Hypothalamus (tissue), 51 donors: ENCODE measurements at places on chromosomes 16 and 17.
A peak's percentile ranks its signal among the peaks of the same experiment; 100 is the strongest.

- no peak for DNase-seq
Measured at GRCh38 chr16:72427783-72428331, 255.9 kb upstream of the PMFBP1 start.

DNA sequence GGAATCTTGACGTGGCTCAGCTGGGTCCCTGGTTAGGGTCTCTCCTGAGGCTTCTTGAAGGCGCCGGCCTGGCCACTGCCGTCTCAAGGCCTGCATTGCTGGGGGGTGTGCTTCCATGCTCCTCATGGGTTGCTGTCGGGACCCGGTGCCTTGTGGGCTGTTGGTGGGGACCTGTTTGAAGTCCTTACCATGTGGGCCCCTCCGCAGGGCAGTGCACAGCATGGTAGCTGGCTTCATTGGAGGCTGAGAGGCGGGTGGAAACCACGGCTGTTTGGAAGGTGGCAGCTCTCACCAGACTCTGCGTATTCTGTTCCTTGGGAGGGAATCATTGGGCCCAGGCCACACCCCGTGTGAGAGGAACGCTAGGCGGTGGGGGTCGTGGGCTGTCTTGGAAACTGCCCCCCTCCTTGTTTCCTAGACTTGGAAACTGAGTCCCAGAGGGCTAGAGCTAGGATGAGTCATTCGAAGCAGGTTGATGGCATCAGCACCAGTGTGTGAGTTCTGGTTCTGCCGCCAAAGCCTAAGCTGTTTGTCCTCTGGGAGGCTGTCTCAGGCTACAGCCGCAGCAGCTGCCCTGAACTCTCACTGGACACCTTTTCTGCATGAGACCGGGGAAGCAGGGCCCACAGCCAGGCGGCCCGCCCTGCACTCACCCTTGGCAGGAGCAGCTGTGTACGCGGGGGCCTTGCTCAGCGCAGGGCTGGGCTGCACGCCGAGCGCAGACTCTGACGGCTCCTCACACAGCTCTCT lies 35.2 kb downstream of the ZNF750 start:
- DNase-seq: peak; percentile 29

GRCh38 chr16:996681-997080 lies 15.1 kb downstream of the SOX8 start:
- no peak for DNase-seq

DNA sequence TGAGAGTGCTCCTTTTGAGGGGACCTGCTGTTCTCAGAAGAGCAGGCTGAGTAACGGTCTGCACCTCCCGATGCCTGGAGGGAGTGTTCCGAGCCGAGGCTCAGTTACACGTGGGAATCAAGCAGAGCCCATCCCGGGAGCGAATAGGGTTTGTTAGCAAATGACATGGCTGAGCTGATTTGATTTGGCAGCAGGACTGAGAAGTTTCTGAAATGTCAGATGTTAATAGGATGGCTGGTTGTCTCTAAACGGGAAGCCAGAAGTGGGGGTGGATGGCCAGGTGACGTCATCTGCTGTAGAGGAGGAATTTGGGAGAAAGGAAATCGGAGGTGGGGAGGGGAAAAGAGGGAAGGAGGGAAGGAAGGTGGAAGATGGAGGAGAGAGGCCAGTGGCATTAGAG lies 128.0 kb downstream of the RAP1GAP2 start:
- DNase-seq: no peak

GRCh38 chr16:67941469-67942199 lies 2.3 kb downstream of the LCAT start:
- no peak for DNase-seq

DNA sequence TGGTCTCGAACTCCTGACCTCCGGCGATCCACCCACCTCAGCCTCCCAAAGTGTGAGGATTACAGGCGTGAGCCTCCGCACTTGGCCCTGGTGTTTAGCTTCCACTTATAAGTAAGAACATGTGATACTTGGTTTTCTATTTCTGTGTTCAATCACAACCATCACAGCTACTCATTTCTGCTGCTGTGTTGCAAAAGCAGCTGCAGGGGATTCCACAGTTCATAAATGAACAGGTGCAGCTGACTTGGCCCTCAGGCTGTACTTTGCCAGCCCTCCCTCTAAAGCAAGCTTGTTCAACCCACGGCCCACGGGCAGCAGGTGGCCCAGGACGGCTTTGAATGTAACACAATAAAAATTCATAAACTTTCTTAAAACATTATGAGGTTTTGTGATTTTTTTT lies 79.2 kb downstream of the SLC39A11 start:
- no peak for DNase-seq

- no peak for DNase-seq
Measured at GRCh38 chr16:4169415-4169814, 53.2 kb upstream of the ADCY9 start.

DNA sequence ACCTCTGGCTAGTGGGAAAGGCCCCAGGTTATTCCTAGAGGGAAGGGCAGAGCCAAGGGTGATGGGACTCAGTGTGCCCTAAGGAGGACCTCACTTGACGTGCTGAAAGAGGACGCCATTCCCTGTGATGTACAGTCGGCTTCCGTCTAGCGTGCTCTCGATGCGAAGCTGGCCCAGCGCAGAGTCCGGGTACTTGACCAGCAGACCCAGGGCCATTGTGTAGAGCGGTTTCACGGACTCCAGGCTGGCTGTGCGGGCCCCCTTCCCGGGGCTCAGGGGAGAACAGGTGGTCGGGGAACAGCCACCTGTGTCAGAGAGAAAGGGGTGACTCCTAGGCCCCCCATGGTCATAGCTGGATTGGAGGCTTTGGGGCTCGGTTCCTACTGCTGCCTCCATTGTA lies 19.9 kb downstream of the PLEKHG4 start:
- no peak for DNase-seq

- DNase-seq: no peak
Measured at GRCh38 chr16:47037396-47037745, 63.9 kb upstream of the DNAJA2 start.

GRCh38 chr16:67430977-67431774 lies at the start of gene HSD11B2:
Gene HSD11B2 (plus strand): TSS chr16:67431121. CDS start chr16:67431249, 128 bp downstream.
- DNase-seq: no peak

DNA sequence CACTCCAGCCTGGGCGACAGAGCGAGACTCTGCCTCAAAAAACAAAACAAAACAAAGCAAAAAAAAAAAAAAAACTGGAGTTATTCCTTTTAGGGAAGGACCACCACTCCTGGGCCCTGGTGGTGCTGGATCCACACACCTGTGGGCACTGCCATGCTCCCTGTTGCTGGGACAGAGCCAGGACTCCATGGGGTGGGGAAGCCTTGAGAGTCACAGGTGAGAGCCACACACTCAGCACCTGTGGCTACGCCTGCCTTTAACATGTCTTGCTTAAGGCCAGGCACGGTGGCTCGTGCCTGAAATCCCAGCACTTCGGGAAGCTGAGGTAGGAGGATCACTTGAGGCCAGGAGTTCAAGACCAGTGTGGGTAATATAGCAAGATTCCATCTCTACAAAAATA lies 18.3 kb downstream of the PDIA2 start:
- no peak for DNase-seq

- DNase-seq: no peak
Measured at GRCh38 chr17:49598918-49599317, 23.2 kb downstream of the NXPH3 start.

DNA sequence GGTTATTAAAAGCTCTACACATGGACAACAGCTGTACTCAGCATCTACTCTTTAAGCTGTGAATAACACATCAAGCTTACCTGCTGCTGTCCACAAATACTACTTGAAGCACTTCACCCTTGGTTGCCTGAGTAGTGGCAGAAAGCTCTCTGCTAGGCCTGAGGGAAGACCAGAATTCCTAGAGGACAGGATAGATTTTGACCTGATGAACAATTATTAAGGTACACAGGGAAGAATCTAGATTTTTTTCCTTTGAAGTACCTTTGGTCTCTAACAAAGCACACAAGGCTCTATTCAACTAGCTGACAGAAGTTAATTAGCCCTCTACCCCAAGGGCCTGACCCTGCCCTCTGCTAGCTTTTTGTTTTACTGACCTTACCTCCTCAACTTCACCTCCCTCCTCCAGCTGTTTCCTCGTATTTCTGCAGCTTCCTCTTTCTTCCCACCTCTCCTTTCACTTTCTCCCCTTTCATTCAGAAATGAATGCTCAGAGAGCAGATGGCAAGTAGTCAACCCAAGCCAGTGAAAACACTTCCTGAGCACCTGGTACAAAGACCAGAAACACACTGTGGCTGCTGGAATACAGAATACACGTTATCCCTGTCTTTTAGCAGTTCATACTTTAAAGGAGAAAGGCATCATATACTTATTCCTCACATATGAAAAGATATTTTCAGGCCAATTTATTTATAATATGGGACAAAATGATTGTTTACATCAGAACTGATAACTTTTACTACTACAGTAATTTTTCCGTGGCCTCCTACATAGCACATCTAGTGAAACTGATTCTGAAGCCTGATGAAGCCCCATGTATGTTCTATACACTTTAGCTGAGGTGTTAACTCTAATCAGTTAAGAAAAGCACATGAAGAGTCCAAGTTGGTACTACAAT lies 5.7 kb upstream of the VEZF1 start:
- no peak for DNase-seq

- DNase-seq: no peak
Measured at GRCh38 chr16:11020792-11021551, 76.6 kb downstream of the CLEC16A start.

DNA sequence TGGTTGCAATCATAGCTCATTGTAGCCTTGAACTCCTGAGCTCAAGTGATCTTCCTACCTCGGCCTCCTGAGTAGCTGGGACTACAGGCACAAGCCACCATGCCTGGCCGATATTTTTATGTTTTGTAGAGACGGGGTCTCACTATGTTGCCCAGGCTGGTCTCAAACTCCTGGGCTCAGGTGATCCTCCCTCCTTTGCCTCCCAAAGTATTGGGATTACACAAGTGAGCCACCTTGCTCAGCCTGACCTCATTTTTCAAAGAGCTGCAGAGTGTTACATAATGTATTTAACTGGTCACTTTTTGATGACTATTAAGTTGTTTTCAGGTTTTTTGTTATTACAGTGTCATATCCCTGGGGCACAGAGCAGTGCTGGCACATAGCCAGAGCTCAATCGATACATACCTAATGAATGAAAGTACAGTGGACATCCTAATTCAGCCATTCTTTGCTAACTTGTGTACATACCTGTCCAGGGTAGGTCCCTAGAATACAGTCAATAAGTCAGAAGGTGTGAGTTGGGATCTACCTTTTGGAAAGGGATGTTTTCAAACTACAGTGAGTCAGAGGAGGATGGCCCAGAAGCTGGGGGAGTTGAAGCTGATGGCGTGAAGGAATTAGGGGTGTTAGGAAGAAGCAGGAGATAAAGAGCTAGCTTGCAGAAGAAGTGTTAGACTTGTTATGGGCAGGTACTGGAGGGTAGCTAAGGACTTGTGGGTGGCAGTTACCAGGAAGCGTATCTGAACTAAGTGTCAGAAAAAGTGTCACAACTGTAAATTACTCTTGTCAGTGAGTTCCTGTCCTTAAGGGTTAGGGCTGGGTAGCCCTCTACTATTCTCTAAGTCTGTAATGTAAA lies 20.1 kb upstream of the CYLD start:
- no peak for DNase-seq

DNA sequence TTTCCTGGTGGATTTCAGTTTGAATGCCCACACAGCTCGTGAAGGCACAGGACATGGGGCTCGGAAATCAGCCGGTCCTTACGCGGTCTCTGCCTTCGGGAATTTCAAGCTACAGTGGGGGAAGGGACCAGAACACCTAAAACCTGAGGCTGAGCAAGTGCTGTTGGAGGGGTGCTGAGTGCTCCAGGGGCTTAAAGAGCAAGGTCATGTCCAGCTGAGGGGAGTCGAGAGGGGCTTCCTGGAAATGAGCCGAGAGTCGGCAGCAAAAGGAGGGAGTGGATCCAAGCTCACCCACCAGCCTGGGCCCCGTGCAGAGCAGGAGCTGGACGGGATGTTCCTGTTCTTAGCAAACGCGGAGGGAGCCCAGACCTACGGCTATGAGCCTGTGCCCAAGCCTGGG lies 73.2 kb upstream of the RPL38 start:
- DNase-seq: no peak

- DNase-seq: no peak
Measured at GRCh38 chr17:63701868-63702720, 2.2 kb upstream of the LIMD2 start.

- DNase-seq: no peak
Measured at GRCh38 chr17:30816165-30816564, 8.3 kb downstream of the CRLF3 start.

DNA sequence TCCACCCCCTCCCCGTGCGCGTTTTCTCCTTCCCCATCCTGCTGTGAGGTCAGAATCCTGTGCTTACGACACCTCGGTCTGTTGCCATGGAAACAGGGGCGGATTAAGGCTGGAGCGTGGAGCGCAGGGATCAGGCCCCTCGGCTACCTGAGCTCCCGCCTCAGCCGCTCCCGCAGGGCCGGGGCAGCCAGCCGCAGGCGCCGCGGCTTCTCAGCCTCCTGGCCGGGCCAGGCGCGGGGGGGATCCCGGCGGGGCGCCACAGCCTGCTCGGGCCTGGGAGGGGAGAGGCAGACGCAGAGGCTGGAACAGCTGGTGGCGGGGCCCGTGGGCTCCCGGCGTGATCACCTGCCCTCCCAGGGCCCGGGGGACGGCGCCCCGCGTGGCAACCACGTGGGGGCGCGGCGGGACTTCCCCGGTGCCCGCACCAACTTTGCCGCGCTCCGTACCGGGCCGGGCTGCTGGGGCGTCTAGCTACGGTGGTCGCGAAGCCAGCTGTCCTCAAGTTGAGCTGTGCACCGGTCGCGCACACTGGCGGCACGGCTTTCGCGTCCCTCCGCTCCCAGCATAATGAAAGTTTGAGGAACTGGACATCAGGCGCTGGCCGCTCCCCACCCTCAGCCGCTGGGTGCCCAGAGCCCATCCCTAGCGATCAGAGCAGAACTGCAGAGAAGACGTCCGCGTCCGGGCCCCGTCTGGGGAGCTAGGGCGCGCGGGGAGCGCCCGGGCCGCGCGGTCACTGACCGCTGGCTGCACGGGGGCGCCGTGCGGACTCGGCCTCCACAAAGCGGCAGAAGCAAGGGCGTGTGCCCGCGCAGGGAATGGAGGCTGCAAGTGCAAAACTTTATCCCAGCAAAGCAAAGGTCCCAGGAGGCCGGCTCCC lies 1.2 kb downstream of the RTN4RL1 start:
- DNase-seq: peak; percentile 28

GRCh38 chr17:74072340-74072739 lies 131.1 kb upstream of the RPL38 start:
- DNase-seq: no peak

- DNase-seq: no peak
Measured at GRCh38 chr17:14297161-14297851, 3.6 kb upstream of the HS3ST3B1 start.

- no peak for DNase-seq
Measured at GRCh38 chr17:10435096-10435495, 13.3 kb upstream of the MYH8 start.

DNA sequence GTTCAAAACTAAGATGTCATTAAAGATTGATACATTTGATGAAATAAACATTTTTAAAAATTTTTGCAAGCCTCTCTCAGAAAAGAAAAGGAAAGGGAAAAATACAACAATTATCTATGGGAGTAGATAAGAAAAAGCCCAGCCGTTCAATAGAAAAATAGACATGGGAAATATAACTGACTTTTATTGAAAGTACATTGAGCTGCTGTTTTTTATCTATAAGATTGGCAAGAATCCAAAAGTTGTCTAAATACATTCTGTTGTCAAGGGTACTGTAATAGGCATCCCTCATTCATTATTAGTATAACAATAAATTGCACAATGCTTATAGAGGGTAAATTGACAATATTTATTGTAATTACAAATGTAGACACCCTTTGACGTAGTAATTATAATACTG lies 38.4 kb upstream of the IRX6 start:
- no peak for DNase-seq

GRCh38 chr17:49817993-49818392 lies 29.5 kb downstream of the KAT7 start:
- no peak for DNase-seq

GRCh38 chr16:50425648-50426047 lies 56.9 kb upstream of the BRD7 start:
- no peak for DNase-seq

- no peak for DNase-seq
Measured at GRCh38 chr16:15038689-15039088, 17.2 kb downstream of the NTAN1 start.
